ENCODE measurements at places on chromosomes 2 and 18. TPM values are rescaled to one million over a fixed set of nuclear protein-coding genes. Genes with fewer than 3 reads are reported as not detected.

Gene KATNAL2
- 8.0 TPM for total RNA-seq

Gene NEUROD1
- not detected for total RNA-seq

Gene LIMS3
- total RNA-seq = 3.1 TPM

Gene UGT1A9
- 1.3 TPM for total RNA-seq

Gene SERPINB12
- total RNA-seq = not detected

Gene STEAP3
- 9.3 TPM for total RNA-seq

Gene CYP27A1
- total RNA-seq = 20.4 TPM

Gene ZAP70
- 12.6 TPM for total RNA-seq

Gene ITGA4
- total RNA-seq = 12.3 TPM

Gene CD207
- 0.52 TPM for total RNA-seq

Gene PLEK
- 9.4 TPM for total RNA-seq

Gene SANBR
- total RNA-seq = 9.4 TPM

Gene AFG3L2
- total RNA-seq = 39.2 TPM

Gene TEX44
- not detected for total RNA-seq

Gene CPS1
- 5.5 TPM for total RNA-seq

Gene CXCR2
- 0.69 TPM for total RNA-seq

Gene OTOS
- total RNA-seq = not detected

Gene CYP27C1
- 0.26 TPM for total RNA-seq

Gene ZNF521
- total RNA-seq = 14.6 TPM

Gene LCT
- total RNA-seq = not detected

Gene COBLL1
- 52.9 TPM for total RNA-seq

Gene NFATC1
- total RNA-seq = 7.4 TPM

Gene CTLA4
- total RNA-seq = 1.6 TPM

Gene CYB5A
- total RNA-seq = 566 TPM

Gene SPATA3
- total RNA-seq = not detected

Gene EGR4
- not detected for total RNA-seq

Gene CCL20
- total RNA-seq = 1.0 TPM

Gene CXCR1
- not detected for total RNA-seq

Gene CLEC4F
- total RNA-seq = 0.17 TPM

Gene PIEZO2
- 1.5 TPM for total RNA-seq

Gene GIGYF2
- 55.6 TPM for total RNA-seq

Gene GKN2
- total RNA-seq = not detected

Gene IGFBP5
- 246 TPM for total RNA-seq

Gene SLC11A1
- 15.1 TPM for total RNA-seq

Gene TMEM198
- 4.4 TPM for total RNA-seq

Gene KIAA2012
- not detected for total RNA-seq

Gene MAB21L4
- total RNA-seq = 2.8 TPM

Gene SERPINB3
- not detected for total RNA-seq

Gene SLC19A3
- total RNA-seq = 87.4 TPM

Gene MAP2
- total RNA-seq = 43.9 TPM

Gene SERPINB10
- not detected for total RNA-seq

Gene MBP
- 91.4 TPM for total RNA-seq

Gene ADD2
- total RNA-seq = 0.95 TPM

Gene NEU4
- 34.8 TPM for total RNA-seq

Gene SCN3A
- total RNA-seq = 0.43 TPM
